Dorsolateral prefrontal cortex (tissue), 122 donors: ENCODE measurements at places on chromosomes 6 and 20.
A peak's percentile ranks its signal among the peaks of the same experiment; 100 is the strongest.

- peak; percentile 68 for DNase-seq
Observed at GRCh38 chr20:37521061-37521771, at the start of gene NNAT. Gene NNAT (plus strand): TSS chr20:37521250. CDS start chr20:37521332, 82 bp downstream.

DNA sequence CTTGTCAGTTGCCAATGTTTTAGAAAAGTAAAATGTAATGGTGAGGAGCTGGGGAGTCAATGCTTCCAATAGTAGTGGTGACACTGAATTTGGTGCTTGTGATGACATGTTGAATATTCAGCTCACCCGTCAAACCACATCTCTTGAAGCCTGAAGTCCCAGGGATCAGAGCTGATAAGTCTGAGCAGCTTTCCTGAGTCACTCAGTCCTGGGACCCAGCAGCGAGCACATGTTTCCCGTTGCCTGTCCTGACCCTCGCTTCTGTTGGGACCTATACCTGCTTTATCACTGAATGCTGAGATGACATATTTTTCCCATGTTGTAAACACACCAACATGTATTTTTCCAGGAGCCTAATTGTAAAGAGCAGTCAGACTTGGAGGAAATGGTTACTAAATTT lies 693.6 kb downstream of the QKI start:
- no peak for DNase-seq

GRCh38 chr20:49676581-49677291 lies 36.9 kb downstream of the B4GALT5 start:
- no peak for DNase-seq

GRCh38 chr20:58889798-58890517 lies 37.4 kb downstream of the GNAS start:
- DNase-seq, result no peak

GRCh38 chr20:6583134-6583738 lies 184.2 kb upstream of the BMP2 start:
- DNase-seq, result no peak

DNA sequence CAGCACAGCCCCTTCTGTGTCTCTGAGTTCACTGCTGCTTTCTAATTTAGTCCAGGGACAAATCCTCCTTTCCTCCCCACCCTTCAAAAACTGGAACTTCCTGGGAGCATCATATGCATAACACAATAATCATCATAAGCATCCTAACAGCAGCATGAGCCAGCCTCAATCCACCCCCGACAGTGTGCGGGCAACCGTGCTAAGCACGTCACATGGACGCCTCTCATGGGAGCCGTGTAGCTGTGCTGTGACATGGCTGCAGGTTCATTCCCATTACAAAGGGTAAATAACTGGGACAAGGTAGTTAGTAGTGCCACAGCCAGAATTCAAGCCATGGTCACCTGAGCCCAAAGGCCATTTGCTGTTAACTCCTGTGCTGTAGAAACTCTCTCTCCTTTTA lies 24.5 kb upstream of the ULBP3 start:
- peak; percentile 40 for DNase-seq

- DNase-seq, result no peak
Observed at GRCh38 chr6:50829898-50830444, 11.3 kb downstream of the TFAP2B start.

GRCh38 chr6:11514672-11515071 lies 22.9 kb upstream of the TMEM170B start:
- no peak for DNase-seq

- DNase-seq, result peak; percentile 35
Observed at GRCh38 chr20:23019403-23019802, 15.7 kb upstream of the SSTR4 start.

DNA sequence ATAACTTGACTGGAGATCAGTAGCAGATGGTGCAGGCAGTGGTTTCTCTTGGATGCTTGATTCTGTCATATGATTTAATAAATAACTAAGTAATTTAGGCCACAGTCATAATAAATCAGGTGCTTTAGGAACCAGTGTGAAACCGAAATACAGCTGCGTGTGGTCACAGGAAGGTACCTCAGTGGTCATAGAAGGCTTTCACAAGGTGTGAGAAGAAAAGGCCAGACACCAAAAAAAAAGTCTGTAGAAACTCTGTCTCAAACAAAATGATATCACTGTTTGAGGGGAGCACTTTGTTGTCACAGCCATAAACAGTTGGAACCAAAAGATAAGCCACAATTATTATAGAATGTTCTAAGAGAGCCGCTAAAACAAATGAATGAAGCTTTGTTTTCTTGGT lies 56.5 kb downstream of the ARMC2 start:
- DNase-seq, result no peak

- DNase-seq, result no peak
Observed at GRCh38 chr6:169146521-169146920, 107.1 kb downstream of the THBS2 start.

GRCh38 chr6:35091346-35092083 lies 49.6 kb downstream of the TCP11 start:
- DNase-seq, result no peak

DNA sequence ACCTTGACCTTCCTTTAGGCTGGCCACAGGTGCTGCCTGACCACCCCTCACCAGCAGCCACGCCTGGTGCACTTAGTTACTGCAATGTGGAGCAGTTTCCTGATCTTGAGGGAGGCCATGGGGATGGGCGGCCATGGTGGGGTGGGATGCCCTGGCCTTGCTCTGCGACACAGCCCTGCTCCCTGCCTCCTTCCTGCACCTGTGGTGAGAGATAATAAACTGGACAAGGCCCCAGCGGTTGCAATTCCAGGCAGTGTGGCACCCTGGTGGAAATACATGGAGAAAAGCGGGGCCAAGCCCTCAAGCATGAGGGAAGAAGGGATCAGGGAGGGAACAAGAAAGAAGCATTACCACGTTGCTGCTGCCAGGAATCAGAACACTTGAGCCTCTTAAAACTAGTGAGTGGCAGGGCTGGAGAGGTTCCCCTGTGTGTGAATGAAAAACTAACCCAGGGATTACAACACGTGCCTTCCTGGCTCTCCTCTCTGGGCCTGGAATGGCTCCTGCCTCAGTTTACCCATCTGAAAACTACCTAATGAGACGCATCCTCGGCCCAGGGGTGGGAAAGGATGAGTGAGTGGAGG lies 213.2 kb downstream of the LY86 start:
- no peak for DNase-seq

GRCh38 chr20:38131588-38132121 lies 33.4 kb downstream of the TGM2 start:
- DNase-seq, result no peak

DNA sequence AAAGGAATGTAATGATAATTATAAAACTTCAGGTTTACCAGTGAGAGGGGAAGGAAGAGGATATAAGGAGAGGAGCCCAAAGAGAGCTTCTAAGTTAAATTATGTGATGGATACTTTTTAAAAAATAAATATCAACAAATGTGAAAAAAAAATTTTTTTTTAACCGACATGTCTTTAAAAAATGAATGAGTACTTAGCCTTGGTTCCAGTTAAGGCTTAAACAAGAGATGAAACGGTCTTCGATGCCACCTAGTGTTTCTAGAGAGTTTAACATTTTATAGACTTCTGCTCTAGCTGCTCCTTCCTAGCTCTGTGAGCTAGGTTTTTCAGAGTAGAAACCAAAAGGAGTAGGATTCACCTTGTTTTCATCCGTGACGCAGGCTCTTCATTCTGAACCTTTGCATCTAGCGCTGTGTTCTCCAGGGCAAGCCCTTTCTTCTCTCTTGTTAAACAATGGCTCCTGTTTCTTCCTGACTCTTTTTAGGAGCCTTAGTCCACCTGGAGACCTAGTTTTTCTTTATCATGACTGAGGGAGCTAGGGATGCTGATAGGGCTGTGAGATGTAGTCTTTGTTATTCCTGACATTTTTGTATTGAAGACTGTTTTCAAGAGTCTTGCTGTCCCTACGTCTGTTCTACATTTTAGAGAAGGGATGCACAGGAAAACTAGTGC lies 42.4 kb upstream of the GNRH2 start:
- DNase-seq, result peak; percentile 9

- DNase-seq, result no peak
Observed at GRCh38 chr20:54347166-54347833, 128.1 kb upstream of the DOK5 start.

- no peak for DNase-seq
Observed at GRCh38 chr20:22420116-22420598, 164.2 kb downstream of the FOXA2 start.

DNA sequence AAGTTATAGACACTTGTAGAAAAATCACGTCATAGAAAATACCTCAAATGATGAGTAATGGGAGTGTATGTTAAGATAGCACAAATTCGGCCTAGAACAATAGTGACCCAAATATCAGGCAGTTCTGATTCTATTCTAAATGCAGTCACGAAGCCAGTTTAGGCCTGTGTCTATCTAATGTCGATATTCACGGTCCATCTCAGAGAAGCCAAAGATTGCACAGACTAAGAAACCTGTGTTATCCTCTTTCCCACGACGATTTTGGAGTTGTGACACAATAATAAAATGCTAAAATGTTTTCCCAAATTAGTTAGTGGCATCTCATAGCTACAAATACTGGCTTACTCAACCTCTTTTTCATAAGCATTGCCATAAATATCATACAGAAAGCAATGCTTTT lies 4.0 kb downstream of the HIVEP2 start:
- no peak for DNase-seq

GRCh38 chr6:131828080-131828479 lies 20.3 kb downstream of the ENPP1 start:
- no peak for DNase-seq

DNA sequence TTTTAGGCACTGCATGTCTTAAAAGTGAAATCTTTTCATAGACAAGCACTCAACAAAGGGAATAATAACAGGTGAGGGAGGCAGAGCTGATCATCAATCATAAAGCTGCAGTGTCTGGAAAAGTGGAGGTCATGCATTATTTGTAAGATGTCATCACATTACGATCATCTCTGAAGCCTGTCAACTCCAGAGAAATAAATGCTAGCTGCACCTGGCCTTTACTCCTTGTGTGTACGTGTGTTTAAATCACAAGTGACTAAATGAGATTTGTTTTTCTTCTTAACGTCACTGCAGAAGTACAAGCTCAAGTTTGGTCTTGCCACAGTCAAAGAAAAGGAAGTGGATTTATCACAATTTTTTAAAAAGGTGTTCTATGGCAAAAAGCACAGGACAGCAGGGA lies 275.5 kb upstream of the SGK1 start:
- DNase-seq, result no peak

DNA sequence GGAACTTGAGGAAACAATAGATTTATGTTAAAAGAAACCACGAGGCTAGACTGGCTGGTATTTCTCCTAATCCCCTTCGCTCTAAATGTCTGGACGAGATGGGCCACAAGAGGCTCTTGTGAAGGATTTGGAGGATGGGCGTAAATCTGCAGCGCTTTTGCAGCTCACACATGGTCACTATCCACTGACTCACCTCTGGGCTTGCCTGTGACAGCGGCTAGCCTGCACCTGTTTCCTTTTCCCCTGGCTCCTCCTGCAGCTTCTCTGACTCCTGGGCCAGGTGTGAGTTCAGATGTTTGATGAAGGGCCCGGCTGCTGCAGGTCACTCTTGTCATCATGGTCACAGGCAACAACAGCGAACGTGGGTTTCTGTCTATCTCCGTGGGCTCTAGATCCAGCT lies 629.4 kb downstream of the CBLN4 start:
- DNase-seq, result no peak

GRCh38 chr6:91590191-91590590 lies 1003.3 kb upstream of the MAP3K7 start:
- DNase-seq, result no peak

GRCh38 chr20:3461211-3461771 lies 9.5 kb upstream of the ATRN start:
- no peak for DNase-seq

- no peak for DNase-seq
Observed at GRCh38 chr20:305745-306144, 8.4 kb downstream of the ZCCHC3 start.

- no peak for DNase-seq
Observed at GRCh38 chr6:140909625-140910024, 1223.1 kb upstream of the GJE1 start.

DNA sequence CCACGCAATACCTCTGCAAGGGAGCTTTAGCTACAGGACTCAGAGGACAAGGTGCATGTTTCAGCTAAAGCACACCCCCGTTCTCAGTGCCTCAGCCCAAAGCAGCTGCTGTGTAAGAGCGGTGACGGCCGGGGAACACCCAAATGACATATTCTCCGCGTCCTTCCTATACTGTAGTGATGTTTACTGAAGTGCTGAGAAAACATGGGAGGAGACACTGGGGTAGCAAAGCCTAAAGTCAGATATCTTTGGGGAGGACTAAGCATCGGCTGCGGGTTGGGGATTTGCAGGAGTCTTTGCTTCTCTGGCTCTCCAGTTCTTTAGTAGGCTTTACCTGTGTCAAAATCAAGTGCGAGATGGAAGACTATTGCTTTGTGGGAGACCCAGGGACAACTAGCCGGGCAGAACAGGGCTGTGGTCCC lies 1.7 kb downstream of the SLC22A23 start:
- DNase-seq, result peak; percentile 46

DNA sequence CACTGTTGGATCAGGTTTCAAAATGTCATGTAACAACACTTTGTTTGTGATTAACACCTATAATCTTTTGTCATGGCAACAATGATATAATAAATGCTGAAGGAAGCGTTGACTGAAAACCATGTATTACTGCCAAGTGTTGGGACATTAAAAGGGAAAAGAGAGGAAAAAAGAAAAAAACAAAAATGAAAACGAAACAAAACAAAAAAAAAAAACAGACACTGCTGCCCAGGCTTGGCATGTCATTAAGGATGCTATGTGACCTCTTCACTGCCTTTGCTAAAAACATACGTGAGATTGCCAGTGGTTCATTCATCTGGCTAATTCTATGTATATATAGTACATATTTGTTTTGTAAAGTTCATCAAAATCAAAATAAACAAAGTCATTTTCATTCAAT lies 516.7 kb upstream of the RNF217 start:
- no peak for DNase-seq

DNA sequence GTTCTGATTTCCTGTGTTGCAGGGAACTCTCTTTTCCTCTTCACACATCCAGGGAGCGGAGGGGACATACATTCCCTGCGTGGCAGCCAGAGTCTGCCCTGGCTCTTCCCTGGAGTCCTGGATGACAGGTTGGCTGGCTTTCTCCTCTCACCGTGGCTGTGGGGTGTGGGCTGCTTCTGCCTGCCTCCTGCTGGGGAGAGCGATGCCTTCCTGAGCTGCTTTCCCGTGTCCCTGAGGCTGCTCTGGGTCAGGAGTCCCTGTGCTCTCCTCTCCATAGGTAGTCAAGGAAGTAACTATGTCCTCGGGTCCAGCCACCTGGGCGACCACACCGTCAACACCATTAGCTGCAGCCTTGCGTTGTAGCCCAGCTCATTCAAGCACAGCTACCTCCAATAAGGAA lies 451.7 kb downstream of the QKI start:
- no peak for DNase-seq

DNA sequence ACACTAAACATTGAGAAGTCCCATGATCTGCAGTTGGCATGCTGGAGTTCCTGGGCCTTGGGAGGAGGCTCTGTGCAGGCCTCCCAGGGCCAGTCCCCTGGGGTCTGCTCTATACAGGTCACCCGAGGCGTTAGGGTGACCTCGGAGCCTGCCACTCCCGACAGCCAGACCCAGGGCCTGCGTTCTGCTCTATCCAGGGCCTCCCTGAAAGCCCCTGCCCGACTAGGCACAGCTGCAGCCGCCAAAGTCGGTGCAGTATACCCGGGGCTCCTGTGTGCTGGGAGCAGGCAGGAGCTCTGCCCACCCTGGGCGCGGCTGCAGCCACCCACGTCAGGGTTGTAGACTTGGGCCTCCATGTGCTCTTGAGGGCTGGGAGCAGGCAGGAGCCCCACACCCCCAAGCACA lies 6.3 kb upstream of the OR14J1 start:
- no peak for DNase-seq

- DNase-seq, result no peak
Observed at GRCh38 chr6:106475284-106475683, 114.8 kb downstream of the CRYBG1 start.
